ENCODE measurements at places on chromosomes 16 and 17.

DNA sequence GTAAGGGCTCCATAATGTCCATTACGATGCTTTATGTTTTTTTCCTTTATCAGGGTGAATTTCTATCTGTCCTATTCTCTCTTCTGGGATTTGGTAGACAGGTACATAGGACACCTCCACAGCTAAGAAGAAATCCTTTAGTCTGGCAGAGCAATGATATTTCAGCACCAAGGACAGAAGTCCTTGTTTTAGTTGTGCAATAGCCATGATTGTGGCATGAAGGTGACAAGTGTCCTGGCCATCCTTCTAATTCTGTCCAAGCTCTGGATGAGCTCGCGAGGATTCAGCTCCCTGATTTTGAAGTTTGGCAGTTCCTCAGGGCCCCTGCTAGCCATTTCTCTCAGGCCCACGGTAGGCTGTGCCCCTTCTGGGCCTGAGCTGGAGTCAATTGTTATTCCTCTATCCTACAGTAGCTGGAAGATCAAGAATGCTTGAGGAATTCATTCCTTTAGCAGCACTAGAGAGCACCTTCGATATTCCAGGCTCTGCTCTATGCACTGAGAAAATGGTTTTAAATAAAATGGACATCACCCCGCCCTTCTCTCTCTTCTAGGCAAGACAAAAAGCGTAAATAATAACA, 320.8 kb downstream of the XYLT1 start:
- DNase-seq, result no peak

DNA sequence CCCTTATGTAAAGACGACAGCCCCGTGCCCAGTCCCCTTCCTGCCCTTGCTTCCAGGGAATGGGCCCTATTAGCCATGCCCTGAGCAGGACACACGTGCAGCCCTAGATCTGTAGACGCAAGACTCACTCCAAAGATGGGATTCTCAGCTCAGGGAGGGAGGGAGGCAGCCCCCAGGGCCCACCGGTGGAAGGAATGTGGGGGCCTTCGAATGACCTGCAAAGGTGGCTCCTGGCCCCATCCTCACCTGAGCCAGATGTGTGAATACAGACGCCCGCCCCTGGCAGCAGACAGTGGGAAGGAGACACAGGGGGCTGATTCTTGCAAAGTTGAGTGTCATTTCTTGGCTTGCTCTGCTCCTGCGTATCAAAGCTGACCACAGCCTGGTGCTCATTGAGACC, 47.8 kb downstream of the LITAF start:
- no peak for DNase-seq

DNA sequence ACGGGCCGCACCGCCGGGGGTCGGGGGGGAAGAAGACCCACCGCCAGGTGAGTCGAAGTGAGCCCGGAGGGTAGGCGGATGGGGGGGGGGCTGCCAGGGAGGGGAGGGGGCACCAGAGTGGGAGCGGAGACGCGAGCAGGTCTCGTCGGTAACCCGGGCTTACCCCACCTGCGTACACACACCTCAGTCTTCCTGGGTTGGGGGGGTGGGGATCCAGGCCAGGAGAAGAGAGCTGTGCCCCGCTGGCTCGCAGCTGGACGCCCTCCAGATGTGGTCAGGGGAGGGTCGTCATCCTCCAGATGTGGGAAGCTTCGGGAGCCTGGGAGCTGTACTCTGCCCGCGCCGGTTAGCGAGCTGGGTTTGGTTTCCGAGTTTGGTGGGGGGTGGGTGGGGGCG, 1.2 kb downstream of the CACNA1G start:
- no peak for DNase-seq

- DNase-seq, result no peak
Measured at GRCh38 chr16:89135971-89136765, 35.4 kb upstream of the CDH15 start.

DNA sequence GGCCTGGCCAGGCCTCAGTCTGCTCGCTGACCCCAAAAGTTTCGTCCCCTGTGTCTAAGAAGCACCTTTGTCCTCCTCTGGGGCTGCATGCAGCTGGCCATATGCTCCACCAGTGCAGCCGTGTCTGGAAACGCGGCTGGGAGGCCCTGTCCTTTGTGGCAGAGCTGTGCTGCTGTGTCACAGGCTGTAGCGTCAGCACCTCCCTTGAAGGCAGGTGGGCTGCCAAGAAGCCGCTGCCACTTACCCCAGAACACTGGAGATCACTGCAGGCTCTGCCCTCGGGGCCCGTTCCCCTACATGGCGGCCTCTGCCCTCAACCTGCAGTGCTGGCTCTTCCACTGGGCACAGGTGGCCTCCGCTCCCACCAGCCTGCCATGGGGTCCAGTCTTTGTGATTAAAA, 15.7 kb upstream of the MC1R start:
- no peak for DNase-seq

GRCh38 chr16:83686726-83687125, 121.1 kb upstream of the HSBP1 start:
- DNase-seq, result no peak

DNA sequence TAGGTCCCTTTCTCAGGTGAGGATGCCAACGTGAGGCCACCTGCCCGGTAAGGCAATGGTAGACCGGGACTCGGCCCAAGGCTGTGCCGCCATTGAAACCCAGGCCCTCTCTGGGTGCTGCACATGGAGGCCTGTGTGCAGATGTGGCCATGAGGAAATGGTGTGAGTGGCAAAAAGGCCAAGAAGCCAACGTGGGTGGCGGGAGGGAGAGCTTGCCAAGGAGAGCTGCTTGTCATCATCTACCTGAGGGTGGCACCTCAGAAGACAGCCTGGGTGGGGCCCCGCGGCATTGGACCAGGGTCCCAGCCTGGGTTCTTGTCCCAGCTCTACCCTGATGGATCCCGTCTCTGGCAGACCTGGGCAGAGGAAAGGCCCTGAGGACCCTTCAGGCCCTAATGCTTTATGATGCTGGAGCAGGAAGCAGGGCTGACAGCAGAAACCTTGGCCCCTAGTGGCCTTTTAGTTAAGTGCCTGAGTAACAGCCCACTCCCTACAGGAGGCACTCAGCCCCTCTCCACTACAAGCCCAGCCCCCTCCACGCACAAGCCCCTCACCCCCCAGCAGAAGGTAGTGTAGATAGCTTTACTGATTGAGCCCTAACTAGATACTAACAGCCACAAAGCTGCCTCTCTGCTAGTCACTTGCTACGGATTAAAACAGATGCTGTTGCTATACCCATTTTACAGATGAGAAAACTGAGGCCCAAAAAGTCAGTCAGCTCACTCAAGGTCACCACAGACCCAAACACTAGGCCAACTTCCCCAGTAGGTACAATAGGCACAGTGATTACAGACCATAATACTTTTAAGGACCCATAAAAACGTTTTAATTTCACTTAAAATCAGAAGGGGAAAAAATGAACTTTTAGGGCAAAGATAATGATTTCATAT, 26.2 kb upstream of the KIFC3 start:
- DNase-seq, result no peak

GRCh38 chr17:70608957-70609356, 439.6 kb downstream of the KCNJ2 start:
- DNase-seq, result no peak

DNA sequence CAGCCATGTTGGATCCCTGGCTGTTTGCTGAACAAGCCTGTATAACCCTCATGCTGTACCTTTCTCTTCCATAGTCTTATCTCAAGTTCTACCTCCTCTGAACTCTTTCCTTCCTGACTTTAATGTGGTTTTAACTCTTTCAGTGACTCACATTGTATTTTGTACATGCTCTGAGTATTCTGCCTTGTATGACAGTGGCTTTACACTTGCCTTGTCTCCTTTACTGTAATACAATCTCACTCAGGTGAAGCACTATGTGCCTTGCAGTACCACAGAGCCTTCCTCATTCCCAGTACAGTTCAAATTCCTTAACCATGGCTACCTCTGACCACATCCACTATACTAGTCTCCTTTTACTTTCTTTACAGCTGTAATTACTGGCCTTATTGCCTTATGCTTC, 14.1 kb downstream of the PSMD11 start:
- DNase-seq, result no peak

DNA sequence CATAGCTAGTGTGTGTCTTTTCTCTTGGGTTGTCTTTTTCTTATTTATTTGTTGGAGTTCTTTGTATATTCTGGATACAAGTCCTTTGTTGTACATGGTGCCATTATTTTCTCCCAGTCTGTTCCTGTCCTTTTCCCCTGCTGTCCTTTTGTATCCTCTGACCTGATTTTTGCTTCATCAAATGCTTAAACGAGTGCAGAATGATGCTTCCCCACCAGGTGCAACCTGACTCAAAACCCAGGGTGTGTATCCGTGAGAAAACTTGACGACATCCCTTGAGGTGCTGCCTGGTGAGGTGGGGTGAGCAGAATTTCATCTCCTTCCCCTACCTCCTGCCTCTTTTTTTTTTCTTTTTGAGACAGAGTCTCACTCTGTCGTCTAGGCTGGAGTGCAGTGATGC, 88.6 kb downstream of the NTN1 start:
- no peak for DNase-seq

- no peak for DNase-seq
Measured at GRCh38 chr17:12282056-12282455, 261.4 kb downstream of the MAP2K4 start.

DNA sequence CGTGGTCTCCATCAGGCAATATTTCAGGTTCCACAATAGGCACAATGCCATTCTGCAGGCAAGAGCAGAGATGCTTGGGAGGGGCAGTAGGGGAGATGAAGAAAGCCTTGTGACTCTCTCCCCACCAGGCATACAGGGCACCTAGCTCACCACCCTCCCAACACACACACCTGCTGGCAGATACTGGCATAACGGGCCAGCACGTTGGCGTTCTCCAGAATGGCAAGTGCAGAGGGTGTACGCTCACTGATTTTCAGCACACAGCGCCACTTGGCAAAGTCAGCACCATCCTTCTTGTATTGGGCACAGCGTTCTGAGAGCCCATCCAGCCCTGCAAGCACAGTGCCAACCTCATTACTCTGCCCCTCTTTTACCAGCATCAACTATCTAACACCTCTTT, 2.2 kb downstream of the ALDOC start:
- no peak for DNase-seq

DNA sequence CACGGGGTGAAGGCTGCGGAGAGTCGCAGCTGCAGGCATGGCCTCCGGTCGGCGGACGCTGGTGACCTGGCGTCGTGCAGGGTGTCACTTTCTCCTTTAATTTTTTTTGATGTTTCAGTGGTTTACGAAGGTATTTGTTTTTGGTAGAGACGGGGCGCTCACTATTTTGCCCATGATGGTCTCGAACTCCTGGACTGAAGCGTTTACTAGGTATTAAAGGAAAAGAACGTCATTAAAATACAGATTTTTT, 17.1 kb downstream of the ZNF213 start:
- peak; percentile 11 for DNase-seq

DNA sequence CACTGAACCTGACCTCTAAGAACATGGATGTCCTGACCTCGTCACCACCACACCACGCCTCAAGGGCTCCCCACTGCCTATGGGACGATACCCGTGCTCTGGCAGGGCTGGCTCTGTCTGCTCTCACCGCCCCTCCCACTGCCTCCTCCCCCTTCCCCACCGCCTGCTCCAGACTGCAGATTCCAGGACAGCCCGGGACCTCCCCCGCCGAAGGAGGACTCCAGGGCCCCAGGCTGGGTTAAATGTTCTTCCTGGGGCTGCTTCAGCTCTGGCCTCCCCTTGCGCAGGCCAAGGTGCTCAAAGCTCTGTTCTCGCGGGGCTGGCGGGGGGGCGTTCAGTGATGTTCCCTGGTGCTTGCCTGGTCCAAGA, 3.1 kb downstream of the NPW start:
- DNase-seq, result no peak

- no peak for DNase-seq
Measured at GRCh38 chr17:72503556-72503955, 382.7 kb downstream of the SOX9 start.

All from CD4-positive, alpha-beta T cell treated with Interferon gamma for 1 hour (primary cell).